ENCODE measurements at places on chromosomes 6 and 20. TPM values are rescaled to one million over a fixed set of nuclear protein-coding genes. Genes with fewer than 3 reads are reported as not detected.
A peak's percentile ranks its signal among the peaks of the same experiment; 100 is the strongest.

DNA sequence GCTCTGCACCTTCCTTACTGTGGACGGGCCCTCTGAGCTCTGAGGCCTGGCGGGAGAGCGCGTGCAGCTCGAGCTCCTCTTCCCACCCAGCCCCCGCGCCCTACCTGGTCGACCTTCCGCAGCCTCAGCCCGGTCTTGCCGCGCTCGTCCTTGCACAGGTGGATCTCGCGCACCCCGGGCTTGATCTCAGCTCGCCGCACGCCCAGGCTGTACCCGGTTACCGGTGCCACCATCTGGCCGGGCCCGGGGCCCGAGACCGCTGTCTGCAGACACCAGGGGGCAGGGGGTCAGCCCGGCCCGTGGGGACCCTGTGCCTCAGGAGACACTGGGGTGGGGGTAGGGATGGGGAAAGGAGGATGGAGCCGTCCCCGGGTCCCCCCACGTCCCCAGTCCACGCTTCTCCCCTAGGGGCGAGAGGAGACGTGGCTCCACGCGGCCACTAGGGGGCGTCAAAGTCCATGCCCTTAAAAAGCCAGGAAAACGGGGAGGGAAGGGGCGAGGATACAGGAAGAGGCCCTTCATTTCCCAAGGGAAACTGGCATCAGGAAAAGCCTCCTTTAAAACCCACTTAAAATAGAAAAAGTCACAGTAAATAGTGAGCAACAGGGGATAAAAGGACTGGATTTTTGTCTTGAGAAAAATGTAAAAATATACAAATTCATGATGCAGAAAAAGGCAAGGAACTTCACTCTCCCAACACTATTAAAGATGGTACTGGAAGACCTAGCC, 15.5 kb downstream of the SDCBP2 start:
- peak; percentile 61 for DNase-seq

GRCh38 chr20:17960927-17961586, 7.5 kb downstream of the SNX5 start:
- no peak for DNase-seq

DNA sequence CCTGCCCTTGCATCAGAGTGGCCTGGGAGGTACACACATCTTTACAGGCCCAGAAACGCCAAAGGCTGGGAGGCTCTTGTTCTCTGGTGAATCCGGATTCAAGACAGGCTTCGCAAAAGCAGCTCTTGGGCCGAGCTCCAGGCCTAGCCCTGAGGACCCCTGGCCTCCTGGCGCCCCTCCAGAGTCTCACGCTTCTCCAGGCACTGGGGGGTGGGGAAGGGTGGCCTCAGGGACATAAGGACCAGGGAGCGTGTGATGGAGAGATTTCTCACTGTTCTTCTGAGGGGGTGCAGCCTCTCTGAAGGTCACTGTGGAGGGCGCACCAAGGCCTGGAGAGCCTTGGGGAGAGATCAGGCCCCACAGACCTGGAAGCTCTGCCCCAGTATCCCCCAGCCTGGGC, 349.2 kb downstream of the ZFAND3 start:
- DNase-seq = no peak

DNA sequence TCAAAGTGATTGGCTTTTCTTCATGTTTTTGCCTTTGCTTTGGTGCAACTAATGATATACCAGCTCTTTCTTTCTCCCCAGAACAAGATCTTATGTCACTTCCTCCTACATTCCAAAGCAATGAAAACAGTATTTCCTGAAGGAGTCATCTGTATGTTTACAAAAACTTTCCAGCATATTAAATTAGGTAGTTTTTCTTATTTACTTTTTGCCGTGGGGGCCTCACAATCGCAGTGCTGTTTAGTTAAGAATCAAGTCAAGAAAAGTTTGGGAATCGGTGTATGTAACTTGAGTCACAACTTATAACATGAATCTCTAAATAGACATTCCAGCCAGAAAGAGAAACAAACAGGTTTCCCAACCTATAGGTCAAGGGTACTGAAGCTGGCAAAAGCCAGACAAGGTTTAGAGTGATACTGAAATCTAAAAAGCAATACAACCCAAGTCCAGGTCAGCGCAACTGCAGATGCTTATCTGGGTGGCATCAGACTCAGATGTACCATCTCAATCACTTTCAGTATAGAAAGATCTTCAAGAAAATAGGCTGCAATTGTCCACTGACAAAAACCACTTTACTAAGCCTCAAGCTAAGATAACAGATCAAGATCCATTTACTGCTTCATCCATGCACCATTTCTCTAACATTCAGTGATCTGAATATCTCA, 63.6 kb downstream of the IPCEF1 start:
- no peak for DNase-seq

DNA sequence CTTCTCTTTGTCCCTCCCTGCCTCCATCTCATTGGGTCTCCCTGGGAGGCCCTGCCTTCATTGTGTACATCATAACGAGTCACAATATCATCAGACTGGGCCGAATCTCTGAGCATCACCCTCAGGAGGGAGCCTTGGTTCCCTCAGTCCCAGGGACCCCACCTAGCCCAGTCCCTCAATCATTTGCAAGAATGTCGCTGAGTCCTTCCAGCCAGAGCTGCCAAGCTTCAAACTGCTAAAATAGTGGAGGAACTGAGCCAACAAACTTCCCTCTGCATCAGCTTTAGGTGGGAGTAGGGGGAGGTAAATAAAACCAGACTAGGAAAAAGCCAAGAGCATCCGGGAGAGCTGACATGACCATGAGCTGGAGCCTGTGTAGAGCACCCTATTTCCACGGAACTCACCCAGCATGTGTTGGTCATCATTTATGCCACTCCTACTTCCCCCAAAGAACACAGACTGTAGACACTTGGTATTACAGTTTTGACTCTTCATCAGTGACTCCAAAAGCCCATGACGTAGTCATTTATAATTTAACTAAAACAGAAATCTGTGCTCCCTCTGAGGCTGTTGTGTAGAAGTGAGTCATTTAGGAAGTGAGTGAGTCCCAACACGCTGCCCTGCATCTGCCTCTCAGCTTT, 28.8 kb upstream of the IL17A start:
- DNase-seq = peak; percentile 26

DNA sequence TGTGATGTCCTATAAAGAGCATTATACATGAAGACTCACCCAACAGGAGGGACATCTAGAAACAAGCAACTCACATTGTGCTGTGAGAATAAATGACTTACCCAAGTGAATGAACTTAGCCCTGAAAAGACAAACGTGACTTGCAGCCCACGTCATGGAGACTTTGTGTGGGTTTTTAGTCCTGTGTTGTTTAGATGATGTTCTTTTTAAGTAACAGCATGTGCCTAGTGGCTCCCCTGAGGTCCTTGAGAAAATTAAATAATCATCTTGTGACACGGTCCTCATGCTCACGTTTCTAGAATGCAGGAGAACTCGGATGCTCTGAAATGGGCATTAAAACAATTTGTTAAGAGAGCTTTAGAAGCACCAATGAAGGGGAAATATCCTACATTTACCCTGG, 165.1 kb downstream of the SASH1 start:
- DNase-seq = no peak

DNA sequence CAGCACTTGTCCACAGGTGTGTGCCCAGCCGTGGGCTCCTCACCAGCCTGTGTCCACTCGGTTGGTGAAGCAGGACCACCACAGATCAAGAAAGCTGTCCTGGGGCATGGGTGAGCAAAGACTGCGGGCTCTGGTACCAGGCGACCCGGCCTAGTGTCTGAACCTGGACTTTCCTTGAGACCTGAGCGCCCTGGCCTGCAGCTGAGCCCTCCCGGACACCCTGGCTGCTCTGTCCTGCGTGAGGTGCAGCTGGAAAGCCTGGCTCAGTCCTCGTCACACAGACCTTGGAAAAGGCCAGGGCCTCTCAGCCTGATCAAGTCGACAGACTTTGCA, 201.2 kb upstream of the THBS2 start:
- no peak for DNase-seq

DNA sequence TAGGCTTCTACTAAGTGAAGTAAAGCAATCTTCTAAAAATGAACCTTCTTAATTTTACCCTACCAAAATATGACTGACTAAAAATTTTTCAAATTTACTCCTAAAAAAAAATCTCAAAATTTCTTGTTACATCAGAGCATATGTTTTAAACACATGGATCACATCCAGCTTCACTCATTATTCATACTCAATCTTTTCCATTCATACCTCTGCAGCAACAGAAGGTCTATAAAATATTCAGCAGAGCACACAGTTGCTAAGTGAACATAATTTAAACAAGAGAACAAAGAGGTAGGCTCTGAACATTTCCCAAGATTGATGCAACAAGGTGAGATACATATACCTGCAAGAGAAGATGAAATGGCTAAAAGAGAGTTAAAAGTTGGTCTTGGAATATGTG, 213.9 kb downstream of the SOD2 start:
- DNase-seq = no peak

DNA sequence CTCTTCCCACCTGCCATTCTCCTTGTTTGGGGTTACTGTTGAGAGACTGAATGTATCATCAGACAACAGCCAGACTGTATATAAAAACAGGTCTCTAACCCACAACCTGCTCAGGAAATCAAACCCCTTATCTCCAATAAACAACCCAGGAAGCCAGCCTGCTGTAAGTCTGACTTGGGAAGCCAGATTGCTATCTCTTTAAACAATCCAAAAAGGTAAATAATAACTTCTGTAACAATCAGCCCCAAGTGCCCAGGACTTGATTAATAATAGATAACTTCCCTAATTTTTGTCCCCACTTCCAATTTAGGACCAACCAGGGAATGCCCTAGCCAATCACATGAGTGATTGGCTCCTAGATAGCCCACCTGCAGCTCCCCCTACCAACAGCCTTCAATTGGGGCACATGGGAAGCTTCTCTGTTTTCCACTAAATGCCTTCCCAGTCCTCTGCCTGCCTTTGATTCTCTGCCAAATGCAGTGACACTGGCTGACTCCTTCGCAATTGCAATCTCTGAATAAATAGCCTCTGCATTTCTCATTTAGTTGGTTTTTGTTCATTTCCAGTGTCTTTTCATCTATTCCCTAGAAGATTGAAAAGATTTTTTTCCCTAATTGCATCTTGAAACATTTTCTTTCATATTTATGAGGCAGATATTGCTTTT, 117.1 kb upstream of the TAB2 start:
- no peak for DNase-seq

DNA sequence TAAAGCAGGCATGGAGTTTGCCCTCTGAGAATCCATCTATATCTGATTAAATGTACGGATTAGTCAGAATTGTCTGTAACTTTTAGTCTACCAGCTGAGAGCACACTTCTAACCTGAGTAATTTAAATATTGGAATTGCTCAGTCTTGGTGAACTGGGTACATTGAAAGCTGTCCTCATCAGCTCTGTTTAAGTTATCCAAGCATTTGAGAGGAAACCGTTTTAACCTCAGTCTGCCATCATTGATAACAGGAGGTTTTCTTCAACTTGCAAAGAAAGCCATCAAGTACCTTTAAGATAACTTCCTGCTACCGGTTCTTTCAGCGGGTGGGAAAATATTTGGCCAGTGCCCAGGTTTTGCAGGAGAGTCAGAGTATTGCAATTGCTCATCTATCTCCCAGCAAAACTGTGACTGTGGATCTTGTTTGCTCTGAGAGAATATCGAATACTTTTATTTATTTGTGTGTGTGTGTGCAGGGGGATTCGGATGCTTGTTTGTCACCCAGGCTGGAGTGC, 31.1 kb upstream of the F13A1 start:
- no peak for DNase-seq

DNA sequence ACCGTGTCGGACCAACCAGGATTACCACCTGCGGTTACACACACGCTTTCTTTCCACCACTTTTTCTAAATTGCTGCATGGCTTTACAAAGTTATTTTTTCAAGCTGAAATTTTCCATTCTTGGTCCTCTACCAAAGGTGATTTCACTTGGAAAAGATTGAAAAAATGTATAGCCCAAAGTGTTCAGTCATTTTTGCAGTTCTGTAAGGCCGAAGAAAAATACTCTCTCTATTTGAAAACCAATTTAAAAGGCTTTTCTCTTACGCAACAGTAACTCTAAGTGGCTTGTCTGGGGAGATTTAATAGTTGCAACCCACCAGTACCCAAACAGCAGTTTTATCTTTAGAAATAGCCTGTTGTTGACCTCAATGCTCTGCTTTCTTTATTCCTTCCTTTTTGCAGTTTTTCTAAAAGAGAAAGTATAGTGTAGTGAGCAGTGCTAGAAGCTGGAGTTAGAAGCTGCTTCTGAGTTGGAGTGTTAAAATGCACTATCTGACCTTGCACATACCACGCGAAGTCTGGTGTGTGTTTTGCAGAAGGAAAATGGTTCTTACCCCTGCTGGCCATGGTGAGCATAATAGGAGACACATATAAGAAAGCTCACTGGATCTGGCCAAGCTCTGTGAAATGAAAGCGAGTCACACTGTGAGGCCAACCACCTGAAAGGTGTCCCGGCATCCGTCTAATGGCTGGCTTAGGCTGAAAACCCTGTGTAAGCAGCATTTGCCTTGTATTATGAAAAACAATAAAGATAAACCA, 271.6 kb upstream of the PRND start:
- no peak for DNase-seq

- DNase-seq = no peak
Observed at GRCh38 chr20:36830791-36831691, 44.9 kb upstream of the TLDC2 start.

DNA sequence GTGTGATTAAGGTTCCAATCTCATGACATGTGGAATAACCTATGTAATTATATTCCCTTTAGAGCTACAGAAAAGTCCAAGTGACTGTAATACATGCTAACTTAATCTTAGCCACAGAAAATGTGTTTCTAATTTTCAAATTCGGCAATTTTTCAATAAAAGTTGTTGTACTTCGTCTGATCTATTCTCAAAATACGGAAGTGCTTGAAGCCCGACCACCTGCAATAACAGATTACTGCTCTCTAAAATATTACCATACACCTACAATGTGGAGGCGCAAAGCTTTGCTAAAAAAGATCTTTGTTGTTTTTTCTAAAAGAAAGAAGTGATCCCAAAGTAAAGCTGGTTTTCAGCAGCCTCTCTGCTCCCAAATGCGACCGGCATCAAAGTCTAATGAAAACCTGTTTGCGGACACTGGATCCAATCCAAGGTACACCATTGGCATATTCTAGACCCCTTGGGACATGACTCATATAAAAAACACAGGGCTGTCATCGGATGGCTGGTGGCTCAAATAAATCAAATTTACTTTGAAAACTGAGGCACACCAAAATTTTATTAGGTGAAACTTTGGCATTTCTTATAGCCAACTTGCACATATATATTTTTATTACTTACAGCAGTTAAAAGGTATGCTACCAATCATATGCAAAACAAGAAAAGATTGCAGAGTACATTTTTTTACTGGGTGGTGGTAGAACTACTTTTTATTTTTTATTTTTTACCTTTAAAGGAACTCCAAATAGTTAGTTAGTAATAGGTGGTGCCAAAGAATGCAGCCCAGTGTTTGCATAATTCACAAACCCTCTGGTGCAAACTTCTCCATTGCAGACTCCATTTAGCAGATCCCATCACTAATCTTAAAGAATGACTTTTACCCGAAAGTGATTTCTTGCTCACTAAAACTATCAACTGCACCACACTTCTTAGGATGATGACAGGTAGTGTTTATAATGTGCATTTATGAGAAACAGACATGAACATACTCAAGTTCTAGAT, 118.7 kb upstream of the TBX18 start:
- DNase-seq = no peak

ARMH2 gene
- total RNA-seq = 1.2 TPM

TFAP2D gene
- not detected for total RNA-seq
